ENCODE measurements at places on chromosomes 11 and 22.

DNA sequence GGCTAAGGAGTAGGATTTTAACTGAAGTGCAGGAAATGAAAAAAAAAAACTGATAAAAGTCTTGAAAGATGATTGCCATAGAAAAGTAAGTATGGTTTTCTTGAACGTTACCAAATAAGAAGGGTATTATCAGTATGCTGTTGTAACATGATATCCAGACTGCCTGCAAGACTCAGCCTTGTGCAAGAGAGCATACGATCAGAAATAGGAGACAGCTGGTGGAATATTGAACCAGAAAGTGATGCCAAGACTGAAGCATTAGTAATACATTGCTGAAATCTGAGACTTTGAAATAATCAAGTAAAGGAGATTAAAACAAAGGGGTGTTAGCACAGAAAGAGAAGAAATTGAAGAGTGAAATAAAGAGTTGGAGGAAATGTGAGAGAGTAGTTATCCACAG, 452.7 kb upstream of the CNTN5 start:
- DNase-seq: no peak

DNA sequence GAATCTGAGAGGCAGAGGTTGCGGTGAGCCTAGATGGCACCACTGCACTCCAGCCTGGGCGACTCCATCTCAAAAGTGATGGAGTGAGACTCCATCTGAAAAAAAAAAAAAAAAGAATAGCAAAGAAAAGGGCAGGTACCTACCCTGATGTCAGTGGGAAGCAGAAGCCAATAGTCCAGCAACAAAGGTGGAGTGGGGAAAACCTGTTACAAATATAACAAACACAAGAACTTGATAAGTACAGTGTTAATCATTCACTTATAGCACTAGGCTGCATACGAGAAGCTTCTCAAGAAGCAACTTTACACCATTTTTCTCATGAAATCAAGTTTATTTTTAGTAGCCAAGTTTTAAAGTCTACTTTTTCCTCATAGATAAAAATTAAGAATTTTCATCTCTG, 62.5 kb upstream of the YWHAH start:
- no peak for DNase-seq

DNA sequence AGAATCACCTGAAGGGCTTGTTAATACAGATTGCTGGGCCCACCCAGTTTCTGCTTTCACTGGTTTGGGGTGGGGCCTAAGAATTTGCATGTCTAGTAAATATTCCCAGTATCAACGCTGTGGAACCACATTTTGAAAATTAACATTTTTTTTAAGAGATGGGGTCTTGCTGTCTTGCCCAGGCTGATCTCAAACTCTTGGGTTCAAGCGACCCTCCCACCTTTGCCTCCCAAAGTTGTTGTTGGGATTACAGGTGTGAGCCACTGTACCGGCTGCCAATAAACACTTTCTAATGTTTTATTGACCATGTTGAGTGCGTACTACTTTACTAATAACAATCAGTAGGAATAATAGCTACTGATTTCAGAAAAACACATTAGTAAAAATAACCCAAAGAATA, 2.5 kb downstream of the EIF4G2 start:
- no peak for DNase-seq

DNA sequence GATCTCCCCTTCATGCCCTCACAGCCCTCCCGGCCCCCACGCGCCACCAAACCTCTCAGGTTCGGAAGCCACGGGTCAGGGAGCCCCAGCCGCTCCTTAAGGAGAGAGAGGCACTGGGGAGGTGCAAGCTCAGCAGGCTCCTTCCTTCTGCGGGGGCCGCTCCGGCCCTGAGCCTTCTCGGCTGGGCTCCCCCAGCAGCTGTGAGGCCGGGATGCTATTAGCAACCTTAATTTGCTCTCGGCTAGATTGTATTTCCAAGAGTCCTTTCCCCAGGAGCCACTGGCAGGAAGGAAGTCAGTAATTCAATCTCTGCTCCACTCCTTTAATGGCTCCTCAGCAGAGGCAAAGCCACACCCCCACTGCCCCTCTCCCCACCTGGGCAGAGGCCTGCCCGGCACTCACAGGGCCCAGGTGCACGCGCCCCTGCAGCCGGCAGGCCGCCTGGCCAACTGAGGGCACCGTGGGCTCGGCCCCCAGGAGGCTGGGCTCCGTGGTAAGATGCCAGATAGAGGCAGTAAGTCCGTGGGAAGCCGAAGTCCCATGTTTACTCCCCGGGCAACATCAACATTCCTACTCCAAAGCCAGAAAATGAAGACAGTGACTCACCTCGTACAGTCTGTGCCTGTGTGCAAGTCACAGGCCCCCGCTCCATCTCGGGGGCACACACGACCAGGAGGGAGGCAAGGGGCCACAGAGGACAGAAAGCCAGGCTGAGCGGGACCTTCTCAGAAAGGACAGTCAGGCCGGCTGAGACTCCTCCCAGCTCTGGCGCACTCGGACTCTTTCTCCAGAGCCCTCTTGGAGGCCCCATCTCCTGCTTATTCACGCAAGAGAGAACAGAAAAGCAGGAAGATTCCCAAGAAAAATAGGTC, 5.2 kb downstream of the IGSF9B start:
- no peak for DNase-seq

DNA sequence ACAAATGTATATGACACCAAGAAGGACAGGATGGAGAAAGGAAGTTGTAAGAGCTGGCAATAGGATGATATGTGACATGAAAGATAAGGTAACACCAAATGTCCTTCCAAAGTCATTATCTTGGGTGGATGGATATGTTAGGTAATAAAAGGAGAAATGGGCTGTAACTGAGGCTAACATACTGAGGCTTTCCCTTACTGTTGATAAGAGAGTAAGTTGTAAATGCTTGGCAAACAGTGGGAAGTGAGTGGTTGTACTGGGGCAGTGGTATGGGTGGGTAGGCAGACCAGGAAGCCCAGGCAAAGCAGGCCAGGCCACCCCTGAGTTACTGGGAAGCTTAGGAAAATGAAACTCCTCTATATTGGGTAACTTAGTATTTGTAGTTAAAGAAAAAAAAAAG, 73.7 kb downstream of the ARHGAP42 start:
- peak; percentile 65 for DNase-seq

DNA sequence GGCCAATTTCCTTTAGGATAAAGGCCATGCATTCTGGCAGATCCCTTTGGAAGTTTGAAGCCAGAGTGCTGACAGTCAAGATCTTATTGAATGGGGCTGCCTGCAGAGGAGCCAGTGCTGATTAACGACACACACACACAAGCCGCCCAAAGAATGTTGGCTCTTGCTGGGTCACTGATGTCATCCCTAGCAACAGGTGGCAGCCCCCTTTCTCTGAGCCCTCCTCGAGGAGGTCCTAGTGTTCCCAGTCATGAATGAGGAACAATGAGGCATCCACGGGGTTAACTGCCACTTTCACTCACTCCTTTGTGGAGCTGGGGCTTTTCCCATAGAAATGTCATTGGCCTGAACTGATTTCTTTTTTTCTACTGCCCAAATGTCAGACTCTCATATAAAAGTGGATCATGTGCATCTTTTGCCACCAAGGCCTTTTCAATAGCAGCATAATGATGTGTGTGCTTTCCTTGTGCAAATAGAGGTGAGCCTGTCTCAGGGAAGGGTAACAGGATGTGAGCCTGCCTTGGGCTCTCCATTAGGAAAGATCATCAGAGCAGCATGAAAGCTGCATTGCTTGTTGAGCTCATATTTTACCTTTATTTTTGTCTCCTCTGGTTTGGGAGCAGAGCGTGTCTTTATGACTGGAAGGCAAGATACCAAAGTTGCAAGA, 301.8 kb upstream of the MTNR1B start:
- no peak for DNase-seq

DNA sequence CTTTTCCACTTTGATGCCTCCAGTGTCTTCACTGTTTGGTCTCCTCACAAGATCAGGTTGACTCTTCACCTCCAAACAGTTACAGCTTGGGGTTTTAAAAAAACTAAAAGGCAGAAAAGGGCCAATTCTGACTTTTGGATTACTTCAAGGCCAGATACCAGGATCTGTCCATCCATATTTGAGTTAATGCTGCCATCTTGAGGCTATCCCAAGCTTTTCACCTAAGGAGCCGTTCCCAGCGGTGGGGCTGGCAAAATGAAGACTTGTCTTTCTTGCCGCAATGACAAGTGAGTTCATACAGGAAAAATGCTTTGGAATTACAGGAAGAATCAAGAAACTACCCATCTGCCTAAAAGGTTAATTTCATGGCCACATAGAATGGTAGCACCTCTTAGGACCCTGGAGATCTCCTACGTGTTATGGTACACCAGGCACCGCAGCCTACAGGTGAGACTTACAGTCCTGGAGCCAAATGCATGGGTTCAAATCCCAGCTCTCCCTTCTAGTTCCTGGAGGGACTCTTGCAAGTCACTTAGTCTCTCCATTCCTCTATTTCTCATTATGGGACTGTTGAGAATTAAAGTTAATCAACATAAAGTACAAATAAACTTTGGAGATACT, 6.0 kb upstream of the OR5B21 start:
- DNase-seq: peak; percentile 25

- DNase-seq: no peak
Observed at GRCh38 chr22:46463435-46464227, 73.8 kb downstream of the CELSR1 start.

DNA sequence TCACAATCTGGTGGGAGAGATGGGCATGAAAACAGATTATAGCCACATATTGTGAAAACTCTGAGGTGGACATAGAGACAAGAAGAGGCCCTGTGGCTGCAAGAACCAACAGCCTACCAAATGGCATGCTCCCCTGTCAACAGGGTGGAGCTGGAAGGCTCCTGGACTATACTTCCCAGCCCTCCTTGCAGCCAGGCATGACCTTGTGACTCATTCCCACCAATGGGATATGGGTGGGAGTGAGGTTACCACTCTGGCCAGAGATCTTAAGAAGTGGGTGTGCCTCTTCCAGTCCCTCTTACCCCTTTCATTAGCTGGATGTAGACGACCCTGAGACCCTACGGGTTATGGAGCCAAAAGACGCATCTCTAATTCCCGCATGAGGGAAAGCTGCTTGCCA, 126.4 kb upstream of the ZBED5 start:
- no peak for DNase-seq

- DNase-seq: no peak
Observed at GRCh38 chr11:64650923-64651523, 60.0 kb downstream of the SLC22A12 start.

DNA sequence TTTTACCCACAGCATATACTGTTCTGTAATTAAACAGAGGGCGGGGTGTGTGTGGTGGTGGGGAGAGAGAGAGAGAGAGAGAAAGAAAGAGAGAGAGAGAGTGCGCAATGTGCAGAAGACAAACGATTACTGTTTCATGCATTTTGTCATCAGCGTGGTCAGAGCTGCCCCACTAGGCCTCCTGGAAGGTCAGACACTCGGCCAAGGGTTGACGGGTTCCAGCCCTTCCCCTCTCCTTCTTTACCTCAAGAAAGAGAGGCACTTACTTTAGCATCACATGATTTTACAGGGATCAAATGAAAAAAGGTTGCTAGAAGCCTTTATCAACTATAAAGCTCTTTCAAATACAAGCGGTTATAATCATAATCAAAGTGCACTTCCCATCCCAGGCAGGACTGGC, 269.2 kb upstream of the SORL1-AS1 start:
- DNase-seq: no peak

DNA sequence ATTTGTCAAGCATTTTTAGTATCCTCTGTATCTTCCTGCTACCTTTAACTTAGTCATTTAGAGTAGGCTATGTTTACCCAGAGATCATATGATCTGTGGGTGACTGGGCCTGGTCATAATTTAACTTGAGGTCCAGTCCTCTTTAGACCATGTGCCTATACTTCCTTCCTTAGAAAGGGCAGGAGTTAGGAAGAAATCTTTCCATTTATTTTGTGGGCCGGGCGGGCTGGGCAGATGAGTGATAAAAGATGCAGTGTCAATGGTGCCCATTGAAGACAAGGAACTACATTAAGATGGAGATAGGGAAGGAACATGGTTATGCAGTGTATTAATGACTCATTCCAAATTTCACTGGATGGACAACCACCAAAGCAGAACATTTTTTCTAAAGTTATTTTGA, 30.9 kb upstream of the PDE3B start:
- DNase-seq: no peak

- DNase-seq: no peak
Observed at GRCh38 chr22:35783943-35784614, 66.4 kb downstream of the APOL5 start.

DNA sequence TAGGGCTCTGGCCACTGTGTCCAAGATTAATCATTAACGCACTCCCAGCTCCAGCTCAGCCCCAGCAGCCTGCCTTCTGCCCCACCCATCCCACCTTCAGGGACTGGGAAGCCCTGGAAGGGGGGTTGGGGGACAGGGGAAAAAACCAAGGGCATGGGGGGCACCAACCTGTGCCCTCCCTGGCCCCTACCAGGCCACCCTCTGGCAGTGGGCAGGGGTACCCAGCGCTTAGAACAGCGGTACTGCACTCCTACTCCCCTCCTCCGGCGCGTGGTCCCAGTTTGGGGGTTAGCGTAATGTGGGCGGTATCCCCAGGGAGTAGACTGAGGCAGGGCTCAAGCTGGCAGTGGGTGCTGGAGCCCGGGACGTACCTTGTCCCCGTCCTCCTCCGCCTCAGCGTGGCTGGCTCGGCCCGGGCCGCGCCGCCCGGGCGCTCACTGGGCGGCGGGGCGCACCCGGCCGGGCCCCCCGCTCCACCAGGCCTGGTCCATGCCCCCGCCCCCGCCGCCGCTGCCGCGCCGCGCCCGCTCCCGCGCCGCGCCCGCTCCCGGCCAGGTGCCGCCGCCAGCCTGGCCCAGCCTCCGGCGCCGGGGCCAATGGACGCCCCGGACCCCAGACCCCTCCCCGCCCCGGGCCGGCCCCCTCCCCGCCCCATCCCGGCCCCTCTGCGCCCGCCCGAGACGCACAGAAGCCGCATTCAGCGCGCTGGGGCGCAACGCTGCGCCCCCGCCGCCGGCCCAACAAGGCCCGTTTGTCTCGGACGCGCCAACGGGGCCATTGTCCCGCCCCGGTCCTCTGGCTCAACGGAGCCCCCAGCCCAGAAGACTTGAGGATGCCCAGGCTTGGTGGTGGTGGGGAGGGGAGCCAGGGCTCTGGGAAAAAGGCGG, at the start of gene GAL3ST1:
Gene GAL3ST1 (minus strand): TSS at position 571 of the 887 bp plus-strand sequence. CDS start 17,273 bp downstream, outside the sequence.
- DNase-seq: peak; percentile 80

DNA sequence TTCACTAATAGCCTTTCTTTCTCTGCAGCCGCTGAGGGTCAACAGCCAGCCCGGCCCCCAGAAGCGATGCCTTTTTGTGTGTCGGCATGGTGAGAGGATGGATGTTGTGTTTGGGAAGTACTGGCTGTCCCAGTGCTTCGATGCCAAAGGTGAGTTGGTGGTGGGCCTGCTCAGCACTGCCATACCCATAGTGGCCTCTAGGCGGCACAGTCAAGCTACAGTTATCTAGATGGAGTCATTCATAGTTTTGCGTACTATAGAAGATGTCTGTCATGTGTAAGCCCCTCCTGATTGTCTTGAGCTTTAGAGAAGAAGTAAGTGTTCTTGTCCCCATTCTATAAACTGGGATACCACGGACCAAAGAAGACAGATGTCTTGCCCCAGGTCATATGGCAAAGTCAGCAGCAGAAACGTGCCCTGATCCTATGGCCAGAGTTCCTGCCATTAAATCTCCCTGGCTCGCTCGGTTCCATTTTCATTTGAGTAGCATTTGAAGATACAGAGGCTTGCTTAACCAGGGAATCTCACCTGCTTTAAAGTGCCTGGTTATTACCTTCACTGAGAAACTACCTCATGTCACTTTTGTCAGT, 42.1 kb upstream of the CRTAM start:
- DNase-seq: peak; percentile 49
